ENCODE measurements at places on chromosomes 13 and 19.

- no peak for DNase-seq
These were observed 1422.9 kb downstream of the EFNB2 start for GRCh38 chr13:105112561-105112960.

- peak; percentile 96 for DNase-seq
These were observed 36.8 kb downstream of the ACTN4 start for GRCh38 chr19:38684078-38684861.

DNA sequence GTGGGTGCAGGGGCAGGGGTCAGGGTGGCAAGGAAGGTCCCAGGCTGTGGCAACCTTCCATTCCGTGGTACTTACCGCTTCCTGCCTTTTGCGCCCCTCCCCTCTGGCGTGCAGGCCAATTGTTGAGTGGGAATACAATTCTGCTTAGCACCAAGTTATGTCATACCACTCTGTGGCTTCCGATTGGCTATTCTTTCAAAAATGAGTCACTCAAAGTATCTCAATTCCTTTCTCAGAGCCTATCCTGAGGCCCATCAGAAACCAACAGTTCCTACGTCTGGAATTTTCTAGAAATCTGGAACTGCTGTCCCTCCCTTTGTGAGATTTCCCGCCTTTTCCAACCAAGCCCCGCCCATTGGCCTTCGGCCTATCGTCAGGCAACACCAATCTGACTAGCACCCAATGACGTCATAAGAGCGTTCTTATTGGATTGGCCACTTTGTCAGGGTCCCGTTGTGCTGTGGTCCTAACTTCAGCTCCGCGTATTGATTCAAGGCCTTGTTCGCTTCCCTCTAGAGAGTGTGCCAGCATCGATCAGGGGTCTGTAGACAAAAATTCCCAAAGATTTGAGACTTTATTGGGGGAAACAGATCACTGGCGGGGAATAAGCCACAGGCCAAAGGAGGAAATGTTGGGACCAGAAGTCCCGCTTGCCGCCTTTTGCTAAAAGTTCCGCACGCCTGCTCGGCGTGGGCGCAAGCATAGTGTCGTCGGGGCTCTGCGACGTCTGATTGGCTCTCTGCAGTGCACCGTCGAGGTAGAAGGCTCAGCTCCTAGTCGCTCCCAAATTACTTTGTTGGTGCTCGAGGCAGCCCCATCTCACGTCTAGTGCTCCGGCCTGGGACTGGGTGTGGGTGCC lies 11.7 kb downstream of the NTN5 start:
- peak; percentile 95 for DNase-seq

DNA sequence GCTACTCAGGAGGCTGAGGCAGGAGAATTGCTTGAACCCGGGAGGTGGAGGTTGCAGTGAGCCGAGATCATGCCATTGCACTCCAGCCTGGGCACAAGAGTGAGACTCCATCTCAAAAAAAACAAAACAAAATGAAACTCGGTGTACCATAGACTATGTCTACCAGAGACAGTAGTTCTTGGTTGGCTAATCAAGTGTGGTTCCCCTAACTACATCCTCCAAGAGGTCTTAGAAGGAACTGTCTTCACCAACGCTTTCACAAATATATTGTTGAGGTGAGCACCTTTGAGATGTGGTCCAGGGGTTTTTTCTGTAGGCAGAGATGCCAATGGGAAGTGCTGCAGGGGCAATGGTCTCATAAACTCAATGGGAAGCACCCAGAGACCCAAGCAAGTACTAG lies 48.0 kb downstream of the RFC3 start:
- DNase-seq: no peak

- no peak for DNase-seq
These were observed 1094.7 kb downstream of the UQCRFS1 start for GRCh38 chr19:28118235-28118634.

DNA sequence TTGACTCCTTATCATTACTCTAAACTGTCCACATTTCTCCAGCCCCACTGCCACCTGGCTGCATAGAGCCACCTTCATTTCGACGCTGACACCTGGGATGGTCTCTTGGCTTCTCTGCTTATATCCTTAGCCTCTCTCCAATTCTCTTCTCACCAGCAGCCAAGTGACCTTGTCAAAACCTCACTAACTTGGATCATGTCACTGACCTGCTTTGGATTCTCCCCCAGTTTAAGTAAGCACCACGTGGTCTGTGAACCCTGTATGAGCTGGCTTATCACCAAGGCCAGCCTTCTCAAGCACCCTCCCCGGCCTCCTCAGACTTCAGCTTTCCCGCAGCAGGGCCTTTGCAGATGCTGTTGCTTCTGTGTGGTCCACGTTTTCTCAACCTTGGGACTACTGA lies 12.3 kb upstream of the GGACT start:
- no peak for DNase-seq

GRCh38 chr19:9947441-9947840 lies 11.1 kb upstream of the OLFM2 start:
- DNase-seq: no peak

GRCh38 chr19:6198896-6199239 lies 63.4 kb downstream of the ACSBG2 start:
- DNase-seq: no peak

GRCh38 chr19:2330255-2330631 lies 1.8 kb downstream of the SPPL2B start:
- DNase-seq: no peak

- DNase-seq: no peak
These were observed 88.9 kb downstream of the WDFY2 start for GRCh38 chr13:51673165-51673564.

GRCh38 chr19:2336528-2337328 lies 8.2 kb downstream of the SPPL2B start:
- no peak for DNase-seq

DNA sequence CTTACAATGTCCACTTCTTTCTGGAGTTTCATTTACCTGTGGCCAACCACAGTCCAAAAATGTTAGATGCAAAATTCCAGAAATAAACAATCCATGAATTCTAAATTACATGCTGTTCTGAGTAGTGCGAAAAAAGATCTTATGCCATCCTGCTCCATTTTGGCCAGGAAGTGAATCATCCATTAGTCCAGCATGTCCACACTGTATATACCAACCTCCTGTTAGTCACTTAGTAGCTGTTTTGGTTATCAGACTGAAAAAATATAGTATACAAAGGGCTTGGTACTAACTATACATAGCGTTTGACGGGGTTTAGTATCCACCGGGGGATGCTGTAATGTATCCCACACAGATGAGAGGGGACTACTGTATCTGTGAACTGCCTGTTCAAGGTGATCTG lies 618.0 kb upstream of the ARGLU1 start:
- peak; percentile 27 for DNase-seq

DNA sequence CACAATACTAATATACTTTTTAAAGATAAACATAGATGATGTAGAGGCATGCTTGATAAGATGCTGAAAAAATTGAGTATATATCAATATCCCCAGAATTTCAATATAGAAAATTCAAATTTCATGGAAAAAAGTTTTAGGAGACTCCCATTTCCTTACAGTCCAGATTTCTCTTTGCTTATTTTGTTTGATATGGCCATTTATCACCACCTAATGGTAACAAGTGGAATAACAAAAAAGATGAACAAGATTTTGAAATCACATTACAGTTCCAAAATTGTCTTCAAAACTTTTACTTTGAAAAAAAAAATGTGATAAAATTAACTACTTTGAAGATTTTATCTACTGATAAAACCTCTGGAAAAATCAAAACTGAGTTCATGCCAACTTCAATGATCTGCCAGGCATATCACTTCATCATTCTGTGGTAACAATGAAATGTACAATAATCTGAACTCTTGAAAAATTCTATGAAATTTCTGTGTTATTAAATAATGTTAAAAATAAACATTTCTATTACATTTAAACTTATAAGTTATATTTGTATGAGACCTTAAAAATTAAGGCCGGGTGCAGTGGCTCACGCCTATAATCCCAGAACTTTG lies 17.5 kb downstream of the MIPEP start:
- peak; percentile 52 for DNase-seq

- no peak for DNase-seq
These were observed 181.9 kb downstream of the PCDH9 start for GRCh38 chr13:67048084-67048820.

DNA sequence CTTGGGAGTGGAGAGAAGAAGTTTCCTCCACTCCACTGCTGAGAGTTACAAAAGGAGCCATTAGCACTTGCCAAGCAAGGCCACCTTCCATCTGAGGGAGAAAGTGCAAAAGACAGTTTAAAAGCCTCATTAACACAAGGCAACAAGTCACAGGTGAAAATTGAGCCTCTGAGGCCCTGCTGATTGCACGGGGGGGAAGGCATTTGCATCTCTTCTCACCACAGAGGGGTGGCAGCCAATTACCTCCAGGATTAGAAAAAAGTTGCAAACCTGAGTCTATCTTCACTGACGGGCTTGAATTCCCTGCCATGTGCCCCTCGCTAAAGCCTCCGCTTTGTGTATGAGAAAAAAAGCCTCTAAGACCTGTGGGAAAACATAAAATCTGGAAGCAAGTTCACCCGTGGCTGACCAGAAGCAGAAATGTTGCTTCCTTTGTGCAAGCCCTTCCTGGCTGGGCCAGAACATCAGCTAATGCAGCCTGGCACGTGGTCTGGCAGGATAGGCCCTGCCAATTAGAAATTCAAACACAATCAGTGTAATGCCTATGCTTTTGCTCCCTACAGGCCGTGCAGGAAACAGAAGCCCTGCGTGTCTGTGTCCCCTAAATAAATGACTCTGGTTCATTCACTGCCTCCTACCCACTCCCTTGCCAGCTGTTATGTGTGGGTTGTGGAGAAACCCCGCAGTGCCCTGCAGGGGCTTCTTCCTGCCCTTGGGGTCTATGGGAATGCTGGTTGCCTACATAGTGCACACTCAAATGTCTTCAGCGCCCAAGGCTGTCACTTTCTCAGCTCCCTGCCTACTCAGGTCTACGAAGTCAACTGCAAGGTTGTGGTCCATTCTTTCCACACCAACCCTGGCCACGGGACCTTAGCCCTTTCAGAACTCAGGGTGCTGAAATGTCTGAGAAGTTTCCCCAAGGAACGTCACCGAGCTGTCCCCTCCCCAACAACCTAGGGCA lies 150.2 kb downstream of the UQCRFS1 start:
- DNase-seq: no peak

DNA sequence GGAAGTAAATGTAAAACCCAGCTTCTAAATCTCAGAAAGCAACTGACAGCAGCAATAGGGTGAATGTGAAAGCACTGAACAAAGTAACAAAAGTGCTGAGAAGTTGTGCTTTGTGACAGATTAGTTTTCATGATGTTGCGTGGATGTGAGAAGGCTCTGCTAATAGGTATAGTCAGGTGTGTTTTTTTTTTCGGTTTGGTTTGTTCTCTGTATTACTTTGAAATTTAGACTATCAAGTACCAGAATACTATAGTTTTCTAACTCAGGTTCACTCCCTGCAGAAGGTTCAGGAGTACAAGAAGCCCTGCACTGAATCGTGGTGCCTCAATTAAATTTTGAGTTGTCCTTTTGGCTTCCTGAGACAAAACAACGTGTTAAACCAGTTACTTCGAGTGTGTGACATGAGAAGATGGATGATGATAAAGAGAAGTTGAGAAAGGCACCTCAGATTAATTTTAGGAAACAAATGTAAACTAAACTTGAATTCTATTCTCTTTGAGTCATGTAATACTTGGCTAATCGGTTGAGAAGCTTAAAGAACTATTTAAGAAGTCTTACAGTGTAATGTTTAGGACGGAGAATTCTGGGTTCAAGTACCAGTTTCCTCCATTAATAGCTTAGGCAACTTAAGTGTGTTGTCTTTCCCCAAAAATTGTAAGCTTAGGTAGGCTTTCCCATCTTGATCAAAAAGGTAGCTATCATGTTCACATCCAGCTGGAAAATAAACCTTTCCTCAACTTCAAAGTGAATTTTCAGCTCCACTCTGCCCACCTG lies 10.3 kb downstream of the MIR17HG start:
- no peak for DNase-seq

- DNase-seq: no peak
These were observed 691.9 kb upstream of the SLITRK6 start for GRCh38 chr13:86491121-86491520.

DNA sequence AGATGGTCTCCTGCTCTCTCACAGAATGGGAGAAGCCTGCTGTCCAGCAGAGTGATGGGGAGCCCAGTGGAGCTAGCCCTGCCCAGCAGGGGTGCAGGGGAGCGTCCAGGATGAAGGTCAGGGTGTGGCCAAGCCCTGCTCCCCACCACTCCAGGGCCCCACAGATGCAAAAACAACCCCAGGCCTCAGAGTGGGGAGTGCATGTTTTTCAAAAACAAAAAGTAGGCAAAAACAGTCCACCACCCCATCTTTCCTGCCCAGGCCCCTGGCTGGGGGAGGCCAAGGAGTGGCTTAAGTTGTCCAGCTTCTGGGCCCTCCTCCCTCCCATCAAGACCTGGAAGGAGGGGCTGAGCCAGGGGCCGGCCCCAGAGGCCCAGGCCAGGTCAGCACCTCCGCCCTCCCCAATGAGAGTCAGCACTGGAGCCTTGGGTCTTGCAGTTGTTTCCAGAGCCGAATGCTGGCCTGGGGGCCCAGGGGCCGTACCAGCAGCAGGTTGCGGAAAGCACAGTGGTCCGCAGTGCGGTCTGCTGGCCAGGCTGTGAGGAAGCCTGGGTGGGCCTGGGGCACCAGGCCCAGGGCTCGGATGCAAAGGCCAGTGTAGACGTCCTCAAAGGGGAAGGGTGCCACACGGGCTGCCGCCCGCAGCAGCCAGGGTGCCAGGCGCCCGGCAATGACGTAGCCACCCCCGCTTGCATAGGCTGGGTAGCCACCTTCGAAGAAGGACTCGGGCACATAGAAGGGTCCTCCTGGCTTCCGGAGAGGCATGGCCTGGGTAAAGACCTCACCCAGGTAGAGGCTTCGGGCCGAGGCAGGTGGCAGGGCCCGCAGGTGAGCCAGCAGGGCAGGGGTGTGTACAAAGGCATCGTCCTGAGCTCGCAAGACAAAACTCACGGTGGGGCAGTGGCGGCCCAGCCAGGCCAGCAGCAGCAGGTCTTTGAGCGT lies 1.7 kb downstream of the B3GNT8 start:
- DNase-seq: no peak

DNA sequence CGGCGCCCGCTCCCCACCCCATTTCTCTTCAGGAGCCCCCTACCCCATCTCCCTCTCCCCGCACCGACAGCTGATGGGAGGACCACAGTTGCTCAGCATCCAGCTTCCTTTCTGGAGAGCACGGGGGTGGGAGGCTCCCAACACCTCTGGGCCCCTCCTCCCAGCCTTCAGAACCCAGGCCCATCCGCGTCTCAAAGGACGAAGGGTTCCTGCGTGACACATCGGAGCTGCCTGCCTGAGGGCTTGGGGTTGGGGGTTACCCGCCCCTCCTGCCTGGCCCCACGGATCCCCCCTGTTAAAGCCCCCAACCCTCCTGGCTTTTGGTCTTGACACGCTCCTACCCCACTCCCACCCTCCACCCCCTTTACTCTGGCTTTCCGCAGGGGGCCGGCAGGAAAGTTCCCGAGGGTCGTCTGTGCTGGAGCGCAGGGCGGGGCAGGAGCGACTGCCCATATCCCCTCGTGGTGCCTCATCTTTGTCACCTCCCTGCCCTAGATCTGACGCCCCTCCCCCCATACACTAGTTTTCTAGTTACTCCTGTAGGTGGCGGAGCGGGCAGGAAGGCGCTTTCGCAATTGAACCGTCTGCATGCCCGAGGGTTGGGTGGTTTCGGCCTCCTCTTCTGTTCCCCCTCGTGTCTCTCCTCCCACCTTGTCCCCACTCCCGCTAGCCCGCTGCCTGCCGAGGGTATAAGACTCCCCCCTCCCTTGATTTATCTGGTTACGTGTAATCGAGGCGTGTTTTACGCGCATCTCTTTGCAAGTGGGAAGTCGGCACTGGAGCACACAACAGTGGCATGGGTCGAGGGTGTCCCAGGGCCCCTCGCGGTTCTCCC lies 924 bp downstream of the TRAPPC5 start:
- DNase-seq: peak; percentile 75
